ENCODE measurements at places on chromosomes 13 and 19.
A peak's percentile ranks its signal among the peaks of the same experiment; 100 is the strongest.

GRCh38 chr13:79966059-79966458 lies 374.9 kb downstream of the SPRY2 start:
- DNase-seq: no peak

DNA sequence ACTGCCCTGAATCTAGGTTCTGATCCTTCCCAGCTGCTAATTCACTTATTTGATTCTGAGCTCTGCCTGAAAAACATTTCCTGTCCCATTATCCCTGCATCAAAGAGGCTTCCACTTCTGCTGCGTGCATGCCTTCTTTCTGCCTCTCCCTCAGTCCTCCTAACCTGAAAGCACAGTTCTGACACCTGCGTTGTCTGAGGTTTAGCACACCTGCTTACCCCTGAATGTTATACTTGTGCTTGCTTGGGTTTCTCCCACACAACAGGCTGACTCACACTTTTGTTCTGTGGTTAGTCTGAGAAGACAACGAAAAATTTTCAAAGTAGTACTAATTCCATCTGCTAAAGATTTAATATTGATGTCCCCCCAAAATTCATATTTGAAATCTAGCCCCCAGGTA lies 3.1 kb upstream of the SOHLH2 start:
- DNase-seq: no peak

DNA sequence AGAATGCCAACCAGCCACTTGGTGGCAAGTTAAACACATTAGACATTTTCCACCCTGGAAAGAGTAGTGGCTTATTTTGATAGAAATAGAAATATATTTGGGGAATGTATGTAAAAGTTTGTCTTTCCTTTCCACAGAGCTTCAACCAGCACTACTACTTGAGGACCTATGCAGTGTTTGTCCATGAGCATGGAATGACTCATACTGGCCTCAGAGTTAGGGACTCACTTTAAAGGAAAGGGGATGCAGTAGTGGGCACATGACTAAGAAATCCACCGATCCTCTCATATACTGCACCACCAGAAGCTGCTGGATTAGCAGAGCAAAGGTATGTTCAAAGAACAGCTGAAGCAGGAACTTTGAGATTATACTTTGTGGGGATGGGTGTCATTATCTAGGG lies 62.6 kb downstream of the LACC1 start:
- no peak for DNase-seq

GRCh38 chr19:28403690-28404089 lies 809.3 kb downstream of the UQCRFS1 start:
- no peak for DNase-seq

GRCh38 chr19:13097463-13098258 lies 5.0 kb downstream of the LYL1 start:
- no peak for DNase-seq

GRCh38 chr19:45785097-45785496 lies 2.8 kb upstream of the DMPK start:
- no peak for DNase-seq

GRCh38 chr19:6039566-6040225 lies 61.8 kb upstream of the RANBP3 start:
- no peak for DNase-seq

GRCh38 chr19:45640849-45641273 lies 1.7 kb upstream of the EML2 start:
- DNase-seq: peak; percentile 40

- no peak for DNase-seq
These were observed 253.5 kb downstream of the PCDH20 start for GRCh38 chr13:61162106-61162505.

DNA sequence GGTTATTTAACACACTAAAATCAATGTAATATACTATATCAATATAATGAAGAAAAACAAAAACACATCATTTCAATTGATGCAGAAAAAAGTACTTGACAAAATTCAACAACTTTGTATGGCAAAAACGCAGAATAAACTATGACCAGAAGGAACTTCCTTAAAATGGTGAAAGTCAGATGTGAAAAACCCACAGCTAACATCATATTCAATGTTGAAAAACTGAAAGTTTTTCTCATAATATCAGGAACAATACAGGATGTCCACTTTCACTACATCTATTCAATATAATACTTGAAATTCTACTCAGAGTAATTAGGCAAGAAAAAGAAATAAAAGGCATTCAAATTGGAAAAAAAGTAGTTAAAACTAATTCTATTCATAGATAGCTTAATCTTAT lies 50.3 kb downstream of the SPRY2 start:
- DNase-seq: no peak

DNA sequence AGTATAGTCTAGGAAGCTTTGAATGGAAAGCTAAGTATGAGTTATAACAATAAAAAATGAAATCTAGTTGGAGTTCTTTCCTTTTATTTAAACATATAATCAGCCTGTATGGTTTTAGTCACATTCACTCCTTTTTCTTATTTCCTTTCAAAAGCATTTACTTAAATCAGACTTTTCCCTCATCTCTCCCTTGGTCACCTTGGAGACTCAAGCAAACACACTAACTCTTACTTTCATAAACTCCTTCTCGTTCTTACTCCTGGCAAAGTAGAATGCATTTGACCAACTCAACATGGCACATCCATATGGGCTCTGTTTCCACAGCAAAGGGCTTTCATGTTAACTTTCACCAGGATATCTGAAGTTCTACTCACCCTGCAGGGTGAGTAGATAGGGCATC lies 400.0 kb downstream of the LMO7 start:
- no peak for DNase-seq

GRCh38 chr13:42039946-42040729 lies 8.3 kb upstream of the DGKH start:
- peak; percentile 46 for DNase-seq

- DNase-seq: no peak
These were observed 72.4 kb downstream of the KLF5 start for GRCh38 chr13:73131247-73131646.

GRCh38 chr13:107721125-107721869 lies 494.0 kb downstream of the LIG4 start:
- no peak for DNase-seq

DNA sequence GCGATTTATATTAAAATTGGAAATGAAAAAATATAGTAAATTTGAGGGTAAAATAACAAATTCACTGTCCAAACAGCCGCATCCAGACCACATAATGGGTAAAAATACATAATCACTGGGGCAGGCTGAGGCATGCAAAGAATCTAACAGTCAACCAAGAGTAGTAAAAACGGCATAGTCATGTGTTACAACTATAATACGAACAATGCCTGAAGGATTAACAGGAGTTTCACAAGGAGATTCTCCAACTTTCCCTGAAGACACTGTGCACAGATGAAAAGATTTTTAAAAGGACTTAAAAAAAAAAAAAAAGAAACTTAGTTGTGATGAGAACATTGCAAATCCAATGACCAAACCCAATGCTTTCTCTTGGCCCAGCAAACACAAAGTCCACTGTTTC lies 20.4 kb upstream of the ATXN8OS start:
- no peak for DNase-seq

DNA sequence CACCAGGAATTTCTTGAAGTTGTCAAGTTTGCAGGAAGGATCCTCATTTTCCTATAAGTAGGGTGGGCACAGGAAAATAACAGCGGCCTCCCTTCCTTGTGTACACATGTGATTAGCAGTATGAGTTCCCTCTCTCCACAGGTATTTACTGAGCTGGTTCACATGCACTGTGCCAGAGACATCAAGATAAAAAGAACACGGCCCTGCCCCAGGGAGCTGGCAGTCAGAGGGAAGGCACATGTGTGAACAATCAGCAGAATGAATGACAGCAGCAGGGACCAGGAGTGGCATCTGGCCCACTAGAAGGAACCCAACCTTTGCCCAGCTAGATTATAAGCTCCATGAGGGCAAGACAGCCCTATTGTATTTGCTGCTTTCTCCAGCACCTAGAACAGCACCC lies 13.9 kb downstream of the DOCK9 start:
- DNase-seq: no peak

DNA sequence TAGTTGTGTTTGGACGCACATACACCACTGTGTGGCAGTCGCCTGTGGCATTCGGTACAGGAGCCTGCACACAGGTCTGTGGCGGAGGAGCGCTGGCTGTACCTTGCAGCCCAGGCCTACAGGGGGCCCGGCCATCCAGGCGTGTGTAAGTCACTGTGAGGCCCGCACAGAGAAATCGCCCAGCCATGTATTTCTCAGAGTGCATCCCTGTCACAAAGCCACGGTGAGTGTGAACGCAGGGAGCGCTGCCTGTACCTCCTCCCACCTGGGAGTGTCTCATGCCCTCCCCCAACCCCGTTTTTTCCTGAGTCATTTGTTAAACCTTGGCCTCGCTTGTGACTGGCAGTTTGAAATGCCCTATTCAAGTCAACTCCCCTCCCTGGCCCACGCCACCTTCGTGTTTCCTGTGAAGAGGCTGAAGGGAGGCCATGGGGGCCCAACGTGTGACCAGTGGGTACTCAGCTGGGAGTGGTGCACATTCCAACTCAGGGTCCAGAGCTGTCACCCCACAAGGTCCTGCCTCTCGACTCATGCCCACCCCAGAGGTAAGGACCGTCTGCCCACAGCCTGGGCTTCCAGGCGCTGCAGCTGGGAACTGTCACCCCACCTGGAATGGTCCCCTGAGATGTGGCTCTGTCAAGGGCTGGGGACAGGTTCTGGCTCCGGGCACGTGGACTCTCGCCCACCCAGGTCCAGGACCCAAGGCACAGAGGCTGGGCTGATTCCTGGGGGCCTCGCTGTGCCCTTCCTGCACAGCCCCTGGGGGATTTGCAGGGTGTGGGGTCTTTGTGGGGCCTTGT lies 11.6 kb upstream of the RASA3 start:
- DNase-seq: no peak

- no peak for DNase-seq
These were observed 4.7 kb upstream of the ZNF611 start for GRCh38 chr19:52739576-52739975.

DNA sequence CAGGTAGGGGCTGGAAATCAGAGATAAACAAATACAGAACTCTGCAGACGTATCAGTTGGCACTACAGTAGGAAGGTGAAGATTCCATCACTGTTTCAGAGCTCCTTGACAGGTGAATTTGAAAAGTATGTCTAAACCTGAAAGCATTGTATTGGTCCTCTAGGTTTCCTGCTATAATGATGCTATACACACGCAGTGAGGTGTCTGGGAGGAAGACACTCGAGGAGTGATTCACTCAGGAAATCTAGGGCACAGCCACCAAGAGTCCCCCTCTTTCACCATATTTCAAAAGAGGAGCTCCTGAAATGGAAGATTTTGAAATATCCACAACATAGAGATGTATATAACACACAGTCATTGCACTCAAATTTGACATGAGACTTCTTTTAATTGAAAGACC lies 331.0 kb upstream of the DACH1 start:
- DNase-seq: no peak

DNA sequence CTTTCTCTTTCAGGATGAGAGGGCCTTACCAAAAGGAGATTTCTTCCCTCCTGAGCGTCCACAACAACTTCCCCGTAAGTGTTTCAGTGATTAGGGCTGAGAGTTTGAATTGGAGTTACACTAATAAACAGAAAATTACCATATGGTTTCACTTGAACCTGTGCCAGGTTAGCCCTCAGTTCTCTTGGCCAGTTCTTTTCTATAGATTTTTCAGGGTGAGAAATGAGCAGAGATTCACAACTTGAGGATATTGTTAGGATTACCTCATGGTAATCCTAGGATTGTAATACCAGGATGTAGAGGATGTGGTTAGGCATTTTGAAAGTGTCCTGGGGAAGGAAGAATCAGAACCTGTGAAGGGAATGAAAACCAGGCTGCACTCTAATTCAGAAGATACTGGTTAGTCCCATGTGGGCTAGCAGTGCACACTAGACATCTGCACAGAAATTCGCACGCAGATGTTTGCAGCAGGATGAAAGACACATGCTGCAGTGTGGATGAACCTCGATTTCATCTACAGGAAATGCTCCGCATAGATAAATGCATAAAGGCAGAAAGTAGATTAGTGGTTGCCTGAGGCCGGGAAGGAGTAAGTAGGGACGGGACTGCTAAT lies 24.1 kb downstream of the HNRNPM start:
- DNase-seq: no peak

DNA sequence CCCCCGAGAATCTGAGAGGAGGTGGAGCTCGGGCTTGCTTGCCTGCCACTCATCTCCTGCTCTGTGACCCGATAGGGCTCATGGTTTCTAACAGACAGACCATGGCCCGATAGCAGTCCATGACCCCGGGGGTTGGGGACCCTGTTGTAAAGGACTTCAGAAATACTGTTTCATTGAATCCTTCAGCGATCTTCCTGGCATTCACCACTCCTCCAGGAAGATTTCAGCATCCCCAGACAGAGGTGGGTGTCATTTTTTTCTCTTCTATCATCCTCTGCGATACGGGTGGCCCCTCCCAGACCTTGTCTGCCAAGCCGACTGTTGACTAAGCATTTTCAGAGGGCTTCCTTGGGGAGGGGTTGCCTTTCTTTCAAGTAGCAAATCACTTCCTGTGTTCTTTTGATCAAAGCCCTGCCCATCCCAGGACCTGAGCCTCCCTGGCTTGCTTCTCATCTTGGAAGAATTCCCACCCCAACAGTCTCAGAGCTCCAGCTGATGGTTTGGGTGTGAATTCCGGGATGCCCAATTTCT lies 1.7 kb downstream of the MYO1F start:
- no peak for DNase-seq

- DNase-seq: no peak
These were observed 164.2 kb downstream of the ABCC4 start for GRCh38 chr13:95137096-95137495.

GRCh38 chr19:31316201-31316951 lies 32.9 kb downstream of the TSHZ3 start:
- no peak for DNase-seq

DNA sequence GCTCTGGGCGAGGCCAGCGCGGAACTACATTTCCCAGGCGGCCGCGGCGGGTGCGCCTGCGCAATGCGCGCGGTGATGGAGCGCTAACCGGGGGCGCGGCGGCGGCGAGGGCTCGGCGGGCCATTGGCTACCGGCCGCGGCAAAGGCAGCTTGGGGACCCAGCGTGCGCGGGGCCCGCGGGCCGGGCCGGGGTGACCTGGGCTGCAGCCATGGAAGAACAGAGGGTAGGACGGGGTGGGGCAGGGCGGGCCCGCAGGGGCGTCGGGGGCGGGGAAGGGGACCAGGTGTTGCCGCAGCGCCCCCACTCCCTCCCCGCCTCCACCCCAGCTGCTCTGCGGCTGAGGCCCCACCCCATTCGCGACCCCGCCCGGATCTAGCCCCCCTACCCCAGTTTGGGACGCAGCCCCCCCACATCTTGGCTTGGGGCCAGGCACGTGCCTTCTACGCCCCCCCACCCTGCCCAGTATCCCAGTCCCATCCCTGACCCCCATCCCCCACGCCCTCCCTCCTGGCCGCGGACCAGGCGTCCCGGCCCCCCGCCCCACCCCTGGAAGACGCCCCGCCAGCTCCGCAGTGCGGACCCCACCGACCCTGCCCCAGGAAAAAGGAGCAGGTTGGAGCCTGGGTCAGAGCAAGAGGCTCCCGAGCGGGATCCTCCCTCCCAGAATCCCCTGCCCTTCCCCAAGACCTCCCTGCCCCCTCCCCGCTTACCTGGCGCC lies at the start of gene FSD1:
Gene FSD1 (plus strand): TSS at position 61 of the 719 bp plus-strand sequence. CDS start 149 bp downstream, at position 210.
- peak; percentile 84 for DNase-seq

- DNase-seq: no peak
These were observed 496.8 kb downstream of the MYO16 start for GRCh38 chr13:109126178-109126577.

Data from NCI-H2171 treated with DMSO at 0.1 percent for 48 hours (cell line).